ENCODE measurements at places on chromosomes 4 and X.
A peak's percentile ranks its signal among the peaks of the same experiment; 100 is the strongest.

DNA sequence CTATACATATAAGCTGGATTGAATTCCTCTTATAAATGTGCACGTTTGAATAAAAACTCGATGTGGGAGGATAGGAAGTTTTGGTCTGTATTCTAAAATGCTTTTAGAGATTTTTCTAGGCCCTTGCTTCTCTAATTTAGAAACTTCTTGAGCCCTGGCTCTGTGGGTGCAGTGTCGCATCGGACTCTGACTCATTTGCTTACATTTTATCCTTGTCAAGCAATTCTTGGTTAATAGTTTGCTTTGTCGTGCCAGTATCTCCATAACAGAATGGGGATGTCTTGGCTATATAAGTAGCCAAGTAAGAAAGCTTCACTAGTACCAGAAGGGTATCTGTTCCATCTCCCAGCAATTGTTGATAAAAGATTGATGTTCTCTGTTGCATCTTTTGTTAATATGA, 10.7 kb downstream of the SGMS2 start:
- DNase-seq: no peak

DNA sequence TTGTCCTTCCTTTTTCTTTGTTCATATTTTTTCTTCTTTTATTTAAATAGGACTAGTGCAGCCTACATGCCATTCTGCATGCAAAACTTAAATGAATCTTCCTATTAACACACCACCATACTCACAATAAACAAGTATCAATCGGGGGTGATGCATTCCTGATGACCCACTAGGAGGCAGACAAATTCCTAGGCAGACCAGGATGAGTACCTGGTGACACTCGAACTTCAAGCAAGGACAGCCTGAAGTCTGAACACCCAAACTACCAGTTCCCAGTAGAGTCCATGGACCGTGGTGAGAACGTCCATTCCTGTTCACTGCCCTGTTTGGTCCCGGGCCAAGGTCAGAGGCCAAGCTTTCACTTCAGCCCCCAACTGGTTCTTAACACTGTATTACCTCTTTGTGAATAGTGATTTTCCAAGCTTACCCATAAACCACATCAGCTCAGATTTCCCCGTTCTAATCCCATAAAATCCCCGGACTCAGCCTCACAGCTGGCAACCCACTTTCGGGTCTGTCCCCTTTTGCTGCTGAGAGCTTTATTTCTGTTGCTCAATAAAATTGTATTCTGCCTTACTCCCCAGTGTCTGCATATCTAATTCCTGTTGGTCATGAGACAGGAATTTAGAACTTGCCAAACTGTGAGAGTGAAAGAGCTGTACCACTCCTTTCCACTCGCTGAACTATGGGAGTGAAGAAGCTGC, 1286.6 kb downstream of the FSTL5 start:
- DNase-seq: peak; percentile 75

- DNase-seq: no peak
Observed at GRCh38 chr4:86313656-86314055, 46.2 kb downstream of the MAPK10 start.

DNA sequence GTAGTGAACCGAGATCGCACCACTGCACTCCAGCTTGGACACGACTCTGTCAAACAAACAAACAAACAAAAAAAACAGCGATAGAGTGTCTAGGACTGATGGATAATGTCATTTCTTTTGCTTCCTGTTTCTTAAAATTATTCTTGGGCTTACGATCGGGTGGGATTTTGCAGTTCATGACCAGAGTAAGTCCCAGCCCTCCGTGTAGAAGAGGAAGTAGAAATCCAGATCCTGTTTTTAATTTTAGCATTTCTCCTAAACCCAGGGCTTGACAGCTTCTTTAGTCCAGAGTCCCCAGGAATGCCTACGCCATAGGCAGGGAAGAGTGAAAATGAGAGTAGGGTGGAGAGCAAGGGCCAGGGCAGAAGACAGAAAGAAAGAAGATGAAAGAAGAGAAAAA, 94.3 kb downstream of the HPRT1 start:
- no peak for DNase-seq

- DNase-seq: no peak
Observed at GRCh38 chr4:18691431-18692200, 670.1 kb upstream of the LCORL start.

- DNase-seq: peak; percentile 21
Observed at GRCh38 chr4:10173037-10173753, 56.6 kb upstream of the WDR1 start.

- no peak for DNase-seq
Observed at GRCh38 chr4:9808077-9808476, 26.6 kb downstream of the DRD5 start.

GRCh38 chr4:127985989-127986388, 20.8 kb downstream of the ABHD18 start:
- DNase-seq: no peak

- no peak for DNase-seq
Observed at GRCh38 chr4:103478734-103479133, 241.1 kb downstream of the TACR3 start.

- DNase-seq: no peak
Observed at GRCh38 chrX:39487166-39487968, 610.4 kb downstream of the BCOR start.

DNA sequence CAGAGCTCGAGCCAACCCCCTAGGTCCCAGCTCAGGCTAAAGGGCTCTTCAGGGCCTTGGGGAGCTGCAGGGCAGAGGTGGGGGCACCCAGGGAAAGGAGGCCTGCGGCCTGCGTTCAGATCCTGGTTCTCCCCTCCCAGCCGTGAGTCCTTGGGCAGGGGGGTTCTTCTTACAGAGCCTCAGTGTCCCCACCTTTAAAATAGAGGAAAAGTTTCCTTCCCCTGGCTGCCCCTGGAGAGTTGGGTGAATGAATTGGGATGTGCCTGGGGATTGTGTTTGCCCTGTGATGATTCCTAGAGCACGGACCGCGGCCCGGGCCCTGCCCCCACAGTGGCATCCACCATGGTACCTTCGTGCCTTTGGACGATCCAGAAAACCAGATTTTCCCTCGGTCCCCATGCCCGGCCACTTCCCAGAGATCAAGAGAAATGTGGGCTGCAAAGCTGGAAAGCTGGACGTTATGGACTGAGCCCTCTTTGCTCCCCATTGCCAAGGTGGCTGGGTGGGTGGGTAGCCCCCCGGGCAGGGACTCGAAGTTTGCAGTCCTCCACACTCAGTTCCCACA, 11.4 kb downstream of the HTRA3 start:
- no peak for DNase-seq

DNA sequence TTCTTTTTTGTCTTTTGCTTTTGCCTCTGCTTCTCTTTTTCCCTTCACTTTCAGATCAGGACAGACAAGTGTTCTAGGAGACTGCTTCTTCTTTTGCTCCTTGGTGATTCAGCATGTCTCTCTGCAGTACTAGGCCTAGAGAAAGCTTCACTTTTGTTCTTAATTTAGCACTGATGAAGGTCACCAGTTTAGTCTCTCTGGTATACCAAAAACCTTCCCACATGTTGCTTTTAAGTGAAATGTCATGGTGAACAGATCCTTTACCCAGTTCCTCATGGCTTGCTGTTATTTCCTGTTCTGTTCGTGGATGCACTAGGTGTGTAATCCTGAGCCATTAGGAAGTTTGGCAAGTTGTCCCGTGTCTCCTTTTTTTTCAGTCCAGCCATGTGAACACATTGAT, 53.3 kb downstream of the NBDY start:
- no peak for DNase-seq

- no peak for DNase-seq
Observed at GRCh38 chr4:145260091-145260490, 79.7 kb upstream of the OTUD4 start.

DNA sequence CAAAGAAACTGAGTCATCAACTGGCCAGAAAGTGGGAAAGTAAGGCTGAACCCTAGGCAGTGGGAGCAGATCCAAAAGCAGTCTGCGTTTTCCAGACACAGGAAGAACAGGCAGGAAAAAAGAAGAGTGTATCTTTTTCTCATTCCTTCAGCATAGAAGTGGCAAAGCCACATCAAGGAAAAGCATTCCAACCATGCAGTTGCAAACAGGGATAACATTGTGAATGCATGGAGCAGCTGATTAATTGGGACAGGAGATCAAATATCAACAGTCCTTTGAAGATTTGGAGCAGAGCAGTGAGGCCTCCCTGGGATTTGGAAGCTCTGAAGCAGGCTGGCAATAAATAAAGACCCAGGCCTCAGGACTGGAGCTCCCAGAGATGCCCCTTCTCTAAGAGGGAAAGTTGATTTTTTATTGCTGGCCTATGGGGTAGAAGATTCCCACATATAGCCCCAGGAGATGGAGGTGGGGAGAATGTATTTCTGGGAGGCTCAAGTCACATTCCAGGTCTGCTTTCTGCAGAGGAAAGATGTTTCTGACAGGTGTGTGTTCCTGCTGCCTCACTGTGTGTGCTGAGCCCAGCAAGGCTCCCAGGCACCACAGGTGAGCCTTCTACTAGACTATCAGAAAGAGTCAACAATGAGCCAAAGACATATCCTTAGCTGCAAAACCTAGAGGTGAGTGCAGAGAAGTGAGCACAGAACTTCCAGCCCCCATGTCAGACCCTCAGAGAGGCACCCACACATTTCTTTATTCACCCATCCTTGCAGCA, 222.5 kb downstream of the RAB28 start:
- peak; percentile 43 for DNase-seq

- DNase-seq: no peak
Observed at GRCh38 chrX:97597954-97598353, 714.2 kb downstream of the RPA4 start.

DNA sequence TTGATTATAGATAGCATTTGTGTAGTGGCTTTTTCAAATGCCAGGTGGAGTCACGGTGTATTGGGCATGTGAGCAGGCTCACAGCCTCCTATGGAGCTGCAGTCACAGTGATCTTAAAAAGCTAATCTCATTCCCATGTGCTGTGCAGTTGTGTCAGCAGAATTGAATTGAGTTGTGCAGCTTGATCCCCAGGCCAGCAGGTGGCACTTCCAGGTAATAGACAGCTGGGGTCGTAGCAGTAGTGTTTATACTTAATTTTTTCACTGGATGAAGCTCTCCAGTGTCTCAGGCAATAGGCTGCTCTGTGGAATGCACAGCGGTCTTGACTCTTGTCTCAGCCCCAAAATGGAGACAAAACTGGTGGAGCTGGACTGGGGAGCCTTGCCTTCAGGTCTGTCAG, 1028.1 kb downstream of the SH3BGRL start:
- DNase-seq: no peak
